H9 (cell line): ENCODE measurements at places on chromosomes 2 and 18. TPM values are rescaled to one million over a fixed set of nuclear protein-coding genes. Genes with fewer than 3 reads are reported as not detected.

DNA sequence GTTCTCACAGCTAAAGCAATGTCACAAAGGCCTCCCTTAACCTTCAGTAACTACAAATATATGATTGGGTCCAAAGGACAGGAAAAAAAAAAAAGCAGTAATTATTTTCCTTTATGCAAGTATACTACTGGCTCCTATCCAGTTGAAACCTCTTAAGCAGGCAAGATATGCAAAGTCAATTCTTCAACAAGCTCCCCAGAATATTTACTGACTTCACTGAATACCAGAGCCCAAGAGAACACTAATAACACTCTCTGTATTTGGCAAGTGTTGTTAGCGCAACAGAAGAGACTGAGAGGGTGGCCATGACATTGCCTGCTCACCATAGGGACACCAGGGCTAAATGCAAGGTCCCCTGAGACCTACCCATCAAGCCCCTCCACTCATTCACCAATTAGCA, 74.5 kb downstream of the AP1S3 start:
- H3K36me3 ChIP-seq, result no peaks in the 10 kb centered on the region
- no peaks in the 10 kb centered on the region for H3K27me3 ChIP-seq
- no peak for DNase-seq
- no peaks in the 10 kb centered on the region for H3K4me1 ChIP-seq
- no peak overlapping the region for H3K27ac ChIP-seq

The EML6 gene
- total RNA-seq, result 0.64 and 1.5 TPM in 2 replicates

The HOXD8 gene
- total RNA-seq, result not detected in 2 replicates

- H3K27me3 ChIP-seq, result no peaks in the 10 kb centered on the region
- no peak overlapping the region for H3K4me3 ChIP-seq
- H3K27ac ChIP-seq, result no peak overlapping the region
- no peaks in the 10 kb centered on the region for H3K4me1 ChIP-seq
Measured at GRCh38 chr2:238256111-238256510, 16.3 kb upstream of the HES6 start.

GRCh38 chr2:175755656-175756386, 246.2 kb downstream of the LNPK start:
- no peaks in the 10 kb centered on the region for H3K27me3 ChIP-seq
- no peak overlapping the region for H3K4me3 ChIP-seq
- H3K4me1 ChIP-seq, result peaks cover 5% of the 10 kb centered on the region; the same call in 1 of the 2 replicates
- no peak overlapping the region for H3K27ac ChIP-seq

DNA sequence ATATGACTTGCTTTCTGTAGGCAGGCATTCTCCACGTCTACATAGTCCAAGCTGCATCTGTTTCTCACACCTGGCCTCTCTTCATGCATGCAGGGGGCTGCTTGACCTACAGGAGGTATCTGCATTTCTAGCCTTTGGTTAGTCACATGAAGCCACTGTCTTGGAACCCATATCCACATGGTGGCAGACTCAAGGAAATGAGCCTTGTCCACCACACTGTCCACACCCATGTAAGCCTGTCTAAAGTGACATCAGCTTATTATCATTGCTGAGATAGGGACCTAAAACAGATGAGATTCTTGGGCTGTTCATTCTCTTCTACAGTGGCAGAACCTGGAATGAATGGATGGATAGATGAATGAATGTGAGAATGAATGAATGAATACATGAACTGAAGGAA, 160.4 kb downstream of the DOCK10 start:
- no peaks in the 10 kb centered on the region for H3K27me3 ChIP-seq
- DNase-seq, result no peak
- no peak overlapping the region for H3K27ac ChIP-seq
- H3K4me3 ChIP-seq, result no peak overlapping the region

The SLC5A7 gene
- total RNA-seq, result 0.11 TPM in 1 of 2 replicates, not detected in the other

DNA sequence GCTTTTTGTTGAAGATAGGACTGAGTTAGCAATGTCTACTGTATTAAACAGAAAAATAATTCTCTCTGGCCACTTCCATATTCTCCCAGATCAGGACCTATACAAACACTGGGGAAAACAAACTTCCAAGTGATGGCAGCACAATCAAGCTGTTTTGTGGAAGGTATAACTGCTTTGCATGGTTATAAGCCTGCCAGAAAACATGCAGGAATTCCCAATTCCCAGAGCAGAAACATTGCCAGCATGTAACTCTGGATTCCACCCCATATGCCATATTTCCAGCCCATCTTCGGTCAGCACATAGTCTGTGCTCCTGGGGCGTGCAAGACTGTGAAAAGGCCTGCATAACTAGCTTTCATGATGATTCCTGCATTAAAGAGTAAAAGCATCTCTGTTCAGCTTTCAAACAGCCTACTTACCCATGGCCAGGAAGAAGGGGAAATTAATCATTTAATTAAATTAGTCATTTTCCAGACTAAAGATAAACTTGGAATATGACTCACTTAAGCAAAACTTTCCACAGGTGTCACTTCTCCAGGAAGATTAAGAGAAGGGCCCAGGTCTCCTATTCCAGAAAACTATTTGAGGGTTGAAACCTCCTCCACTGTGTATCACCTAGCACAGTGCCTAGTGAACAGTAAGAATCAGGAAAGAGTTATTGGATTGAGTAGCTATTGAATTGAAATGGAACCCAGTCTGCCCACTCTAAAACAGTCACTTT, 280.5 kb downstream of the NRXN1 start:
- no peaks in the 10 kb centered on the region for H3K36me3 ChIP-seq
- H3K27ac ChIP-seq, result no peak overlapping the region
- DNase-seq, result no peak
- H3K4me3 ChIP-seq, result no peak overlapping the region
- no peaks in the 10 kb centered on the region; the same call in 1 of the 2 replicates for H3K4me1 ChIP-seq
- H3K27me3 ChIP-seq, result no peaks in the 10 kb centered on the region

The TMEM247 gene
- total RNA-seq, result not detected in 2 replicates

- no peaks in the 10 kb centered on the region for H3K36me3 ChIP-seq
- H3K27me3 ChIP-seq, result no peaks in the 10 kb centered on the region
- H3K4me1 ChIP-seq, result peaks cover 5% of the 10 kb centered on the region; the same call in 1 of the 2 replicates
- no peak overlapping the region for H3K4me3 ChIP-seq
- H3K27ac ChIP-seq, result no peak overlapping the region
Measured at GRCh38 chr2:203909261-203909967, 27.1 kb upstream of the ICOS start.

- no peaks in the 10 kb centered on the region for H3K36me3 ChIP-seq
- no peak overlapping the region for H3K27ac ChIP-seq
- H3K4me3 ChIP-seq, result no peak overlapping the region
- H3K4me1 ChIP-seq, result no peaks in the 10 kb centered on the region
Measured at GRCh38 chr2:46569061-46569560, 89.7 kb downstream of the TMEM247 start.

The NT5C1B gene
- total RNA-seq, result not detected in 2 replicates

DNA sequence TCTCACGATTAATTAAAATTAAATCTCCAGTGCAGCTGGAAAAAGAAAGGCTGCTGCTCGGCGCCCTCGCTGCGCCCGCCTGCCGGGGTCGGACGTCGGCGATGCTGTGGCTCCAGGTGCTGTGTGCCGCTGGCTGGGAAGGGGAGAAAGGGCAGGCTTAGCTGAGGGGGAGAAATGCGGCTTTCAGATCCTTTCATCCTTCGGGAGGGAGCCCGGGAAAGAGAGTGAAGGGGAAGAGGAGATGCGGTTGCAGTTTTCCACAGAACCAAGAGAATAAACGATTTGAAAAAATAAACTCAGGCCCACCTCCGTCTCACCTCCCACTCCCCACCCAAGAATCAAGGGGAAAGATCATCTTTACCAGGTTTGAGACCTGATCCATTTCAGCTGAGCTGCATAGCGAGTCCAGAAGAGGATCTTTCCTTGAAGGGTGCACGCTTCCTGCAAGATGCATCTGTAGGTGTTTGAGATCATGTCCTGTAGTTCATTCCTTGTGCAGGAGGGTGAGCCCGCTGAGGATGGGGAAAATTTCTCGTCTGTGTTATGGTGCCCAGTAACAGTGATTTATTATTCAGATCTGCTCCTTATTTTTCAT, 495 bp downstream of the TMEM169 start:
- peak overlapping the region; percentile 89 for H3K4me3 ChIP-seq
- H3K27me3 ChIP-seq, result no peaks in the 10 kb centered on the region; the same call in 1 of the 2 replicates
- peaks cover 12% of the 10 kb centered on the region for H3K4me1 ChIP-seq
- no peaks in the 10 kb centered on the region; the same call in 1 of the 2 replicates for H3K36me3 ChIP-seq
- DNase-seq, result peak; percentile 33

GRCh38 chr2:82599021-82599420, 1860.1 kb downstream of the SUCLG1 start:
- H3K27me3 ChIP-seq, result no peaks in the 10 kb centered on the region
- no peak overlapping the region for H3K4me3 ChIP-seq
- no peaks in the 10 kb centered on the region for H3K36me3 ChIP-seq
- no peak overlapping the region for H3K27ac ChIP-seq
- no peak for DNase-seq
- no peaks in the 10 kb centered on the region for H3K4me1 ChIP-seq

- DNase-seq, result no peak
- no peaks in the 10 kb centered on the region for H3K36me3 ChIP-seq
- no peak overlapping the region for H3K4me3 ChIP-seq
- no peak overlapping the region for H3K27ac ChIP-seq
Measured at GRCh38 chr2:57947398-57947797, 99.2 kb upstream of the VRK2 start.

DNA sequence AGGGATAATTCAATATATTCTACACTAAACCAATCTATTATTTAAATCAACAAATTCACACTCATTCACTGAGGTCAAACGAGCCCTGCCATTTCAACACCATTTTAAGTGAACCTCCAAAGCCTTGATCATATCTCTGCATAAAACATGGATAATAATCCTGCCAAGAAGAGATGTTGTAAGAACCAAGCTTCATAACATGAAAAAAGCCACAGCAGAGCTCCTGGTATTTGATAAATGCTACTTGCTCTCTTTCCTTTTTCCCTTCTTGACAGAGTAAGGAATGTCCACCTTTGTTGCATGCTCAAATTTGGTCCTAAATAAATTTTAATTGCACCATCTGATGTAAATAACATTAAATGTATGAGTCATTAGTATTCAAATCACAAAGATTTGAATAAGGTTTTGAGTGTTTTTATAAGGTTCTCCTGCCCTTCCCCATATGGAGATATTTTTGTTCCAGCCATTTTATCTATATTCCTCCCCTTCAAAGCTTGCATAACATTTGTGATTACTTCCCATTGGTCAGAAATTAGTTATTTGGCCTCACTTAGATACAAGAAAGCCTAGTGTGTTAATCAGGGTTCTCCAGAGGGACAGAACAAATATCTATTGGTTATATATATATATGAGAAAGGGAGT, 318.8 kb downstream of the RND3 start:
- H3K4me3 ChIP-seq, result no peak overlapping the region
- H3K27me3 ChIP-seq, result no peaks in the 10 kb centered on the region
- H3K36me3 ChIP-seq, result peaks cover 4% of the 10 kb centered on the region

The ESPNL gene
- total RNA-seq, result 0.17 and 0.37 TPM in 2 replicates

DNA sequence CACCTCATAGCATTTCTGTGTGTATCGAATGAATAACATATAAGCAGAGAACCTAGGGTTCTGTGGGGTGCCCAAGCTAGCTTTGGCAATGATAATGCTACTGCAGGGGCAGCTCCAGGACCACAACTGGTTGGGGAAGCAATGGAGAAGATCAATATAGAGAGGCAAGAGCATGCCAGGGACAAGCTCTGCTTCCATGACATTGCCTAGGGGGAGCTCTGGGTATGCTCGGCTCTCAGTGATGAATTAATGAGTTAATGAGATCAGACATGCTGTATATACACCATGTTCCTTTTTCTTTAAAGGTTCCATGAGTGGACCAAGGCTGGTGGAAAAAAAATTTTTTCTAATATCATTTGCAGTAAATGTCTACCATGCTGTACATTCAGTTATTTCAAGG, 618.4 kb downstream of the BCL11A start:
- H3K36me3 ChIP-seq, result no peaks in the 10 kb centered on the region
- no peak overlapping the region for H3K27ac ChIP-seq
- no peak for DNase-seq
- no peaks in the 10 kb centered on the region for H3K27me3 ChIP-seq
- H3K4me1 ChIP-seq, result no peaks in the 10 kb centered on the region; the same call in 1 of the 2 replicates
- H3K4me3 ChIP-seq, result no peak overlapping the region

The FBXO48 gene
- total RNA-seq, result 1.3 and 1.4 TPM in 2 replicates

DNA sequence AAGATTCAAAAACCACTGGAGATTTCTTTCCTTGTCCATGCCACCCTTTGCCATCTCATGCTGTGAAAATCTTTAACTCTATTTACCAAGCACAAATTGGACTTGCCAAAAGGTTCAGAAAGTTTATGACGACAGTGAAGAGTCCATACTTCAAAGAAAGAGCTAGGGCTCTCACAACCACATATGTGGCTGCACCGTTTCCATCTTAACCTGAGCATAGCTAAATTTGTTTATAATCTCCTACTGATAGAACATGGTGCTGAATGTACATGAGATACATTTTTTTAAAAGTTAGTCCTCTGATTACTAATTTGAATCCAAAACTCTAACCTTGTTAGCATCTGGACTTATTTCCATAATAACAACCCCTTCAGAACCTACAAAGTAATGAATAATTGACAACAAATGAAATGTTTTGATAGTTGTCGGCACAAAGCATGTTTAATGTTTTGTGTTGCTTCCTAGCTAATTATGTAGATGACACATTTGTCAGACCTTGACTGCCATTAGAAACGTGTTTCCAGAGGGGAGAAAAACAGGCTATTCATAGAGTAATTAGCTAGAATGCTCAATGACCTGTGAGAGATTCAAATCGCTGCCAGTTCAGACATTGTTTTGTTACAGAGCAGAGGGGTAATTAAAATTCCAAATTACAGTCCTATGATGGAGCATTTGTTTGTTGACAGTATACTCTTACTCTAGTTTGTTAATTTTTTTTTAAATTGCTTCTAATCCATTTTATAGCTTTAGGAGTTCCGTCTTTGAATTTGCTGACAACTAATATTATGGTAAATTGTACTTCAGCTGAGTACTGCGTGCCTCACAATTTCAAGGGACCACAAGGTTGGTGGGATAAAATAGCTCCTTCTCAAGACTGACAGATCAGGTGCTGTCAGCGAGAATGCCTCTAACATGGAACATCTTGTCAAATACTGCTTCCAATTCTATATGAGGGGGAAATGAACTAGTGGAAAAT, 31.8 kb downstream of the ARHGAP15 start:
- H3K36me3 ChIP-seq, result no peaks in the 10 kb centered on the region
- no peaks in the 10 kb centered on the region for H3K4me1 ChIP-seq
- no peak overlapping the region for H3K27ac ChIP-seq
- H3K27me3 ChIP-seq, result no peaks in the 10 kb centered on the region
- DNase-seq, result no peak

GRCh38 chr18:51164342-51164741, 33.1 kb downstream of the MEX3C start:
- H3K27ac ChIP-seq, result no peak overlapping the region
- DNase-seq, result no peak
- H3K4me3 ChIP-seq, result no peak overlapping the region
- no peaks in the 10 kb centered on the region for H3K27me3 ChIP-seq
- H3K36me3 ChIP-seq, result no peaks in the 10 kb centered on the region; the same call in 1 of the 3 replicates

The FAM237A gene
- total RNA-seq, result not detected in 2 replicates

DNA sequence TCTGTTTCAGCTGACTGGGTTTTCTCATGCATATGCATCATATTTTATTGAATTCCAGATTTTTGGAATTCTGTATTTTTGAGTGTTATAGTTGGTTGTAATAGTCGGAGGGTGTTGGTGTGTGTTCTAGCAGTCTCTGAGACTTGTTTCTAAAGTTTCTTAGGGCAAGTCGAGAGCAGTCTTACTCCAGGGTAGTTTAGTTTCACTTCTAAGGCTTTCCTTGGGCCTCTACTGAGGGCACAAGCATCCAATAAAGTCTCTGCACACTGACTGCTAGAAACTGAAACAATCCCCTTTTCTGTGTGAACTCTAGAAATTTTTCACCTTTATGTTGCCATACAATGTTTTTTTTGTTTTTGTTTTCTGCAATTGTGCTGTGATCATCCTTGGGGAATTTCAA, 663.7 kb upstream of the LRATD1 start:
- no peaks in the 10 kb centered on the region for H3K27me3 ChIP-seq
- H3K36me3 ChIP-seq, result no peaks in the 10 kb centered on the region
- DNase-seq, result no peak
- H3K27ac ChIP-seq, result no peak overlapping the region
- no peak overlapping the region for H3K4me3 ChIP-seq
